Stimulated activated CD4-positive, alpha-beta T cell treated with anti-CD3 and anti-CD28 coated beads, Interleukin-2, amount 100 ng/mL, for 48 hours (primary cell): ENCODE measurements at places on chromosomes 6 and 20.

DNA sequence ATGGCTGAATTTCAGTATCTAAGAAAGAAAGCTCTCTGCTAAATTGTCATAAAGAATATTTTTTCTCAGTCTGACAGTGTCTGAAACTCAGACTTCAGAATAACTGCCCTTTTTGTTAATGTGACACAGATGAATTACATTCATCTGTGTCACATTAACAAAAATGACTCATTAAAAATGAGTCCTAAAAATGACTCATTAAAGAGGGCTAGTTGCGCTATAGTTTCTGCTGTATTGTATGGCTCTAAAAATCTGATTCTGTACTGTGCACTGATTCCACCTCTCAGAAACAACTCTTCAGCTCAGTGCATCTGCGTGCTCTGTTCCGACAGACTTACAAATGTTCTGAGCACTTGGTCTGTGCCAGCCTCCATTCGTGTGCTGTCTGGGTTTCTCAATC is 15.0 kb downstream of the RNF114 start:
- no peak for DNase-seq

- no peak for DNase-seq
Observed at GRCh38 chr6:147285087-147285855, 81.1 kb downstream of the STXBP5 start.

DNA sequence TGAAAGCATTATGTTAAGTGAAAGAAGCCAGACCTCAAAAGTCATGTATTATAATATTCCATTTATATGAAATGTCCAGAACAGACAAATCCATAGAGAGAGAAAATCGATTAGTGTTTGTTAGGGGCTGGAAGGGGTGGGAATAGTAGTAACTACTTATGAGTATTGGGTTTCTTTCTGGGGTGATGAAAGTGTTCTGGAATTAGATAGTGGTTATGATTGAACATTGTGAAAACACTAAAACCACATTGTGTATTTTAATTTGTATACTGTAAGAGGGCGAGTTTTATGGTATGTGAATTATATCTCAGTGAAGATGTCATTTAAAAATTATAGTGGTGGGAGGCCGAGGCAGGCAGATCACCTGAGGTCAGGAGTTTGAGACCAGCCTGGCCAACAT is 52.0 kb upstream of the KIF13A start:
- DNase-seq: no peak

GRCh38 chr6:167467793-167468431 is 143.0 kb downstream of the TTLL2 start:
- no peak for DNase-seq

GRCh38 chr6:70062010-70062409 is 195.7 kb downstream of the COL19A1 start:
- DNase-seq: no peak

DNA sequence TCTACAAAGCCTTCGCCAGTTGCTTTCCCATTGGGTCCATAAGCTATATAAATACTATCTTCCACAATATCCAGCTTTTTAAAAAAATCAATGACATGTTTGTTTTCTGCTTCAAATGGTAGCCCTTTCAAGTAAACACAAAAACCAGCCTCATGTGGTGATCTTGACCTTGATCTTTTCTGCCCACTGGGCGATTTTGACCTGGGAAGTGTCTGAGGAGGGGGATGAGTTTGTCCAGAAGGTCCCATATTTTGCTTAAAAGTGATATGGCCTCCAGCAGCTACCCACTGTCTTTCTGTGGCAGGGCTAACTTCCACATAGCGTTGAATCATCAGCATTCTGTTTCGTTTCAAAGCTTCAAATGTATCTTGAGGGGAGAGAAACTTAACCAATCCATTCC is 10.8 kb downstream of the CPNE1 start:
- DNase-seq: no peak

DNA sequence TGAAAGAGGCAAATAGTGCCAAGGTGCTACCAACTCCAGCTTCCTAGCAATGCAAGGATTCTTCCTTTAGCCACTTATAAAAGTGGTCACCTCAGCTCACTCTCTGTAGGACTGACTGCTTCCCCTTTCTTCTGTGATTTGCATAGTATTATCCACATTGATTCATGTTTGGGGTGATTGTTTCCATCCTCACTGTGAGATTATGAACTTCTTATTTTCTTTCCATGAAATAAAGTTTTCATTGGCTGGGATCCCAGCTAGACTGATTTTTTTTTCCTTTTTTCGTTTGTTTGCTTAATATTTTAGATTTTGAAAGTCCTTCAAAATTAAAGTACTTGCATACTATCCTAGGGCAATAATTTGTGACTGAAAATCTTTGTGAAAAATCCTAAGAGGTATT is 50.5 kb downstream of the EYA4 start:
- no peak for DNase-seq

DNA sequence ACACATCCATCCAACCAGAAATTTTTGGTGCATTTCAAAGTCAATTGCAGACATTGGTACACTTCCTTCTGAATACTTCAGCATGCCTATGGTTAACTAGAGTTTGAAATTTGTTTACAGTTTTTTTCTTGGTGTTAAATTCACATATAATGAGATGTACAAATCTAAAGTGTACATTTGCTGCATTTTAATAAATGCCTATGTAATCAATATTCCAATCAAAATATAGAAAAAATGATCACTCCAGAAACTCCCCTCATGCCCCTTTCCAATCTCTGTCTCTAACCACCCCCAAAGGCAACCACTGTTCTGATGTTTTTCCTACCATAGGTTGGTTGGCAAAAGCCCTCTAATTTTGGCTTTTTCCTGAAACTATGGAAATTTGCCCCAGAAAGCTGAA is 7.6 kb upstream of the TGM6 start:
- DNase-seq: no peak

- DNase-seq: no peak
Observed at GRCh38 chr6:16258709-16259075, 20.3 kb downstream of the GMPR start.

- no peak for DNase-seq
Observed at GRCh38 chr20:13401596-13401995, 180.5 kb downstream of the ISM1 start.
